ENCODE measurements at places on chromosomes 16 and 17. TPM values are rescaled to one million over a fixed set of nuclear protein-coding genes. Genes with fewer than 3 reads are reported as not detected.

DNA sequence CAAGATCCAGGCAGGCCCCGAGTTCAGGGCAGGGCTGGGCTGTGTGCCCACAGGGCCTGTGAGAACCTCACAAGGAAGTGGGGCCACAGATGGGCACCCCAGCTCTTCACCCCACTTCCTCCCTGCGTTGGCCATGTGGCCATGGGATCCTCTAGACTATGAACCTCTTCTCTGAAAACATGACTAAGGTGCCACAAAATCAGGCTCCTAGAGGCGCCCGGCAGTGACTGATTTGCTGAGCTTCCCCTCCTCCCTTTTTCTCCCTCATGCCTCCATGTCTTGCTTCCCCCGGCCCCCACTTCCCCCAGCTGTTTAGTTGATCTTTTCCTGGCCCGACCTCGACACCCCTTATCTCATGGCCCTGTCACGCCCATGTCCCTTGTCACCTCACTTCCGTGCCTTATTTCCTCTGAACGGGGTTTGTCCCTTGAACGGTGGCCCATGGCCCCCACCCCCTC lies 87.1 kb downstream of the KCNJ12 start:
- H3K4me1 ChIP-seq, result no peaks in the 10 kb centered on the region
- no peak overlapping the region for H3K27ac ChIP-seq
- peaks cover 36% of the 10 kb centered on the region for H3K27me3 ChIP-seq
- no peak for DNase-seq

DNA sequence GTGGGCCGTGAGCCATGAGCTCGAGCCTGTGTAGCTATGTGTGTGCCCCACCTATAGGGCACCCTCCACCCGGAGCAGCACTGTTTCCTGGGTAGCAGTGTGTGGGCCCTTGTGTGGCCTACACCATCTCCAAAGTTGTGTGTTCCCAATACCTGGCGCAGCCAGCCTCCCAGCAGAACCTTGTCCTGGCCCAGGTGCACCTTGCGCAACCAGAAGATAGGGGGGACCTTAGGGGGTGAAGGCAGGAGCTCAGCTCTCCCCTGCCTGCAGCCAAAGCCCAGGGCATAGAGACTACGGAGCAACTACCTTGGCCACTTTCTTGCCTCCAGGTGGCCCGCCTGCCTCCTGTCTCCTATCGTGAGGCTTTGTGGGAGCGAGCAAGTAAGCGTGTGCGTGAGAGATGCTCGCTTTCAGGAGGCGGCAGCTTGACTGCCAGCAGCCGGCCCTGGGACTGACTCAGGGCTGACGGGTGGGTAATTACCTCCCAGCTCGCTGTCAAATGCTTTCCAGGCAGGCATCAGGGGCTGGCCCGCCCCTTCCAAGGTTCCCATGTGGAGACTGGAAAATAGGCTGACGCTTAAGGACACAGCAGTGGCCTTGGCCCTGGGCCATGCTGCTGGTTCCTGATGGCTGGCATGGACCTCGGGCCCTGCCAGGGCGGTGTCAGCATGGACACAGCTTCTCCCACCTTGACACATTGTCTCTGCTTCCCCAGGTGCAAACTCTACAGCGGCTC lies 19.0 kb downstream of the TRAF7 start:
- no peaks in the 10 kb centered on the region for H3K27me3 ChIP-seq
- no peak overlapping the region for H3K27ac ChIP-seq
- DNase-seq, result no peak
- no peaks in the 10 kb centered on the region for H3K4me1 ChIP-seq

DNA sequence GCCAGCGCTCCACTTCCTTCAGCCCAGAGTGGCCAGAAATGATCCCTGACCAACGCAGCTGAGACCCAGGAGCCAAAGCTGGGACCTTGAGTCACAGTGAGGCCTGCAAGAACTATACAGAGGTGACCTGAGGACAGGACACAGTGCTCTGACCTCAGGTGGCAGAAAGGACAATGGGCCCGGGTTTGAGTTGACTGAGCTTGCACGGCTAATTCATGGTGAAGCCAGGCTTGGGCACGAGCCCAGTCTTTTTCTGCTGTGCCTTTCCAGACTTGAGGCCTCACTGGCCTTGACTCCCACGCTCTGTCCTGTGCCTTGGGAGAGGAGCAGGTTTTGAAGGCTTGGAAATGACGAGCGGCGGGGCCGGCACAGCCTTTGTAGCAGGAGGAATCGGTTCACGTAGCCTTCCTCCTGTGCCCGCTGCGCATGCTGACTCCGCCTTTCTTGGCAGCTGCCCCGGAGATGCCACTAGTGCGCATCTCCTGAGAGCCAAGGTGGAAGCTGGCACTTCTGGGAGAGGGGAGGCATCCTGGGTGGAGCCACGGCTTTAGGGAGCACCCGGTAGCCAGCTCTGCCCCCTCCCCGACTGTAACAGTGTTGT lies 34.9 kb downstream of the NDEL1 start:
- H3K4me1 ChIP-seq, result peaks cover 2% of the 10 kb centered on the region
- H3K27me3 ChIP-seq, result no peaks in the 10 kb centered on the region
- no peak overlapping the region for H3K4me3 ChIP-seq
- peak overlapping the region; percentile 16 for H3K27ac ChIP-seq

The ABCC11 gene
- under 0.01 TPM for total RNA-seq

GRCh38 chr17:71975331-71975801 lies 145.5 kb upstream of the SOX9 start:
- H3K4me1 ChIP-seq, result peaks cover 21% of the 10 kb centered on the region
- H3K36me3 ChIP-seq, result no peaks in the 10 kb centered on the region
- H3K27me3 ChIP-seq, result no peaks in the 10 kb centered on the region
- H3K4me3 ChIP-seq, result peak overlapping the region; percentile 73
- peak overlapping the region; percentile 90 for H3K27ac ChIP-seq
- peak; percentile 68 for DNase-seq

GRCh38 chr16:72878301-72879269 lies 169.3 kb downstream of the ZFHX3 start:
- no peaks in the 10 kb centered on the region for H3K36me3 ChIP-seq
- H3K27ac ChIP-seq, result peak overlapping the region; percentile 95
- peaks cover 44% of the 10 kb centered on the region for H3K4me1 ChIP-seq
- no peaks in the 10 kb centered on the region for H3K27me3 ChIP-seq
- no peak for DNase-seq

The NUTF2 gene
- 203 TPM for total RNA-seq

DNA sequence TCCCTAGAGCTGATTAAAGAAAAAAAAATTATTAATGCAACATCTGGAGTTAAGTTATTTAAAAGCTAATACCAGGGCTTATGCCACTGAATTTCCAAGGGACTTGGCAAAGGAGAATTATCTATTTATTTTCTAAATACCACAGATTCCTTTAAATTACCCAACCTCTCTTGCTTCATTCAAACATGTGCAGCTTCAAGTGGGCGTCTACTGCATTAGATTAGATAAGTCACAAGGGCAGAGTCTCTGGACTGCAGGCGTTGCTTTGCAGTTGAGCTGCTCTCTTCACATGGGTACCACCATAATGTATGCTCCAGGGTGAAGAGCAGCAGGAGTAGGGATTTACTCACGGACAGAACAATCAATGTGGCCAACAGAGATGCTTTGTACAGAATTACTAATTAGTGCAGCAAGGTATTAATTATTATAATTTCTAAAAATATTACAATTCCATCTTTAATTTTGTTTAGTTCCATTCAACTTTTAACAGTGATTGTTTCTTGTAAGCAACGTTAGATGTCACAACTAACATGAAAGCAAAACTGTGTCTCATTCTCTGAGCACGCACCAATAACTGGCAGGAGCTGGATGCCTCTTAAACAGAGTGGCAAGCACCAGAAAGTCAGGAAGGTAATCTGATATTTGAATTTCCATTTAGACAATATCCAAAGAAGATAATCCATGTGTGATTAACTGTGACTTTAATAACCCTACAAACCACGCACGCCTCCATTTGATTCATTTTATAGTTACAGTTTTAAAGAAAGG lies 214.2 kb downstream of the STX8 start:
- H3K27ac ChIP-seq, result no peak overlapping the region
- no peak overlapping the region for H3K4me3 ChIP-seq
- no peaks in the 10 kb centered on the region for H3K27me3 ChIP-seq

GRCh38 chr16:1070084-1070863 lies 2.3 kb upstream of the SSTR5 start:
- H3K4me3 ChIP-seq, result no peak overlapping the region
- DNase-seq, result no peak
- no peak overlapping the region for H3K27ac ChIP-seq
- no peaks in the 10 kb centered on the region for H3K36me3 ChIP-seq

The NSMCE1 gene
- total RNA-seq, result 71.3 TPM

The MT4 gene
- total RNA-seq, result not detected

GRCh38 chr16:117379-118365 lies 20.8 kb downstream of the NPRL3 start:
- H3K27me3 ChIP-seq, result no peaks in the 10 kb centered on the region
- H3K36me3 ChIP-seq, result peaks cover 18% of the 10 kb centered on the region
- no peak overlapping the region for H3K27ac ChIP-seq
- H3K4me3 ChIP-seq, result no peak overlapping the region

The ZNF48 gene
- 10.9 TPM for total RNA-seq

DNA sequence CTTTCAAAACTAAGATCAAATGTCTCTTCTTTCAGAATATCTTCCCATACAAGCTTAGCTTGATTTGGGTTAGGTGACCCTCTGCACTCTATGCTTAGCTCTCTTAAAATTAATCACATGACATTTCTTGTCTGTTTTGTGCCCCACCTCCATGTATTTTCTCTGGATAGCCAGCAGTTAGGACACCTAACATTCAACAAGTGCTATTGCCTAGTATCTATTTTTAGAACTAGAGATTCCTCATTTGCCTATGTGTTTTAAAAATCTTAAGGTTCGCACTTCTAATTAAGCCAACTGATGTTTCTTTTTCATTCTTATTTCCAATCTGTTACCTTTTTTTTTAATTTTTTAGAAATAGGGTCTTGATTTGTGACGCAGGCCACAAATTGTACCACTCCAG lies 129.7 kb upstream of the C17orf78 start:
- no peaks in the 10 kb centered on the region for H3K4me1 ChIP-seq
- H3K27ac ChIP-seq, result no peak overlapping the region
- no peaks in the 10 kb centered on the region for H3K27me3 ChIP-seq
- DNase-seq, result no peak
- H3K36me3 ChIP-seq, result peaks cover 53% of the 10 kb centered on the region
- H3K4me3 ChIP-seq, result no peak overlapping the region

GRCh38 chr16:69885722-69886121 lies 65.4 kb upstream of the CLEC18A start:
- peak; percentile 15 for DNase-seq
- H3K36me3 ChIP-seq, result peaks cover 3% of the 10 kb centered on the region
- H3K4me3 ChIP-seq, result no peak overlapping the region
- H3K27ac ChIP-seq, result no peak overlapping the region
- H3K4me1 ChIP-seq, result peaks cover 13% of the 10 kb centered on the region

DNA sequence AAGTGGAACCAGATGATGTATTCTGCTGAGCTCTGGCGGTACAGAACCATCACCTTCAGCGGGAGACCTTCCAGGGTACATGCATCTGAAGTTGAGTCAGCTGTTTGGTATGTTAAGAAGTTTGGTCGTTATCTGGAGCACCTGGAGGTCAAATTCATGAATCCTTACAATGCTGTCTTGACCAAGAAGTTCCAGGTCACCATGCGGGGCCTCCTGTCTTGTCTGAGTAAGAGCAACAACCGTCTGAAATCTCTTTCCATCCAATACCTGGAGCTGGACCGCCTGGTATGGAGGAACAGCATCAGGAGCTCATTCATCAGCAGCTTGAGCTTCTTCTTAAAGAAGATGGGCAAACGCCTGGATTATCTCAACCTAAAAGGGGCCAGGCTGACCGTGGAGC lies 4.0 kb downstream of the FBXO39 start:
- no peak for DNase-seq
- H3K27me3 ChIP-seq, result peaks cover 51% of the 10 kb centered on the region
- H3K36me3 ChIP-seq, result no peaks in the 10 kb centered on the region
- no peak overlapping the region for H3K4me3 ChIP-seq
- no peaks in the 10 kb centered on the region for H3K4me1 ChIP-seq
